ENCODE measurements at places on chromosomes 7 and 10.

- DNase-seq, result no peak
Measured at GRCh38 chr7:31490796-31491314, 23.0 kb upstream of the ITPRID1 start.

GRCh38 chr7:7916064-7916463, 52.5 kb upstream of the GLCCI1 start:
- no peak for DNase-seq

- no peak for DNase-seq
Measured at GRCh38 chr7:114073701-114074100, 154.9 kb upstream of the PPP1R3A start.

GRCh38 chr7:120064565-120064964, 208.4 kb upstream of the KCND2 start:
- no peak for DNase-seq

DNA sequence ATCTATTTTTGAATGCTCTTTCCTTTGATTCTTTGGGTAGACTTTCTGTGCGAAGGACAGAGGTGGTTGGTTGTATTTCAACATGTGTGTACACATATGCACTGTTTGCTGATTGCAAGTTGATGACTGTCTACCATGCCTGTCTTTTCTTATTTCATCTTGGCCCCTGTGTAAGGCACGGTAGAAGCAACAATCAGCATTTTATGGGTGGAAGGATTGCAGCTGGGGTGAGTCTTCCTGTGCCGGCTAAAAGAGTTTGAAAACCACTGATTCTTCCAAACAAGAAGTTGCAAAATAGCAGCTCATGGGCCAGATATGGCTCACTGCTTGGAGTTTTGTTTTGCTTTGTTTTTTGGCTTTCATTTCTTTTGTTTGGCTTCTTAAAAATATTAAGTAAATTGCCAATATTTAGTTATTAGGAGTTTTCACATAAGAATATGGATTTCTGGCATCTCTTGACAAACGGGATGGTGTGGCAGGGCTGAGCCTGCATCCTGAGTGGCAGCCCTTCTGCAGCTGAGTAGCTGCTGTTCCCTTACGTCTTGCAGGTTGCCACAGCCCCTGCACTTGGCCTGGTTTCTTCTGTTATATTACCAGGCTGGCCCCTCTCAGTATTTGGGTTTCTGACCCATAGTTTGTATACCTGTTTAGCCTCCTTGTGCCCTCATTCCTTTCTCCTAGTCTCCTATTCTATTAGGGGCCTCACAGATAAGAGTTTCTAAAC, 7.2 kb downstream of the ZNF862 start:
- DNase-seq, result no peak

GRCh38 chr10:77417359-77417758, 220.2 kb downstream of the KCNMA1 start:
- no peak for DNase-seq

- DNase-seq, result no peak
Measured at GRCh38 chr7:50207686-50208255, 96.7 kb upstream of the IKZF1 start.

DNA sequence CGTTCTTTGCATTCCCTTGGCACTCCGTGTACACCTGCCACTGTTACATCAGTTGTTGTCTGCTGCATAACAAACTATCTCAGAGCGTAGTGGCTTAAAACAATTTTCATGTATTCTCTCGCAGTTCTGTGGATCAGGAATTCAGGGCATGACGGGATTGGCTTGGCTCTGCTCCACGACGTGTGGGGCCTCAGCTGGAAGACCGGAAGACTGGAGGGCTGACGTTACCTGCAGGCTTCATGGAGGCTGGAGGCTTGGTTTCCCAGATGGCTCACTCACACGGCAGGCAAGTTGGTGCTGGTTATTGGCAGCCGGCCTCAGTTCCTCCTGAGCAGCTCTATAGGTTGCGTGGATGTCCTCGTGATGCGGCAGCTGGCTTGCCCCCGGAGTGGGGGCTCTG, 25.5 kb downstream of the NYAP1 start:
- no peak for DNase-seq

DNA sequence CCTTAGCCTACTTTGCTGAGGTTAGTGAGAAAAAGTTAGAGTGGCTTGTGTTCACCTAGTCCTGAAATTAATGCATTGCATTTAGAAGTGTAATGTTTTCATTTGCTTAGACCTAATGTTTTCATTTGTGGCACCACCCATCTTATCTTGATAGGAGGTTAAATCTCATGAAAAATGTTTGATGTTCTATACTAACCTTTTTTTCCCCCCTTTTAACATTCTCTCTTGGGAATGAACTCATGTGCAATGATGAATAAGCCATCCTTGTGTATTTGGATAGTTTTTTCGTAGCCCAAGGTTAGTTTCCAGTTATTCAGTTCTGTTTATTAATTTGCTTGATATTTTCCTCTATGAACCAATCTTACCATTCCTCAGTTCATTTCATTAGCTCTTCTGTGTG, 2.8 kb downstream of the FHIP2A start:
- no peak for DNase-seq

DNA sequence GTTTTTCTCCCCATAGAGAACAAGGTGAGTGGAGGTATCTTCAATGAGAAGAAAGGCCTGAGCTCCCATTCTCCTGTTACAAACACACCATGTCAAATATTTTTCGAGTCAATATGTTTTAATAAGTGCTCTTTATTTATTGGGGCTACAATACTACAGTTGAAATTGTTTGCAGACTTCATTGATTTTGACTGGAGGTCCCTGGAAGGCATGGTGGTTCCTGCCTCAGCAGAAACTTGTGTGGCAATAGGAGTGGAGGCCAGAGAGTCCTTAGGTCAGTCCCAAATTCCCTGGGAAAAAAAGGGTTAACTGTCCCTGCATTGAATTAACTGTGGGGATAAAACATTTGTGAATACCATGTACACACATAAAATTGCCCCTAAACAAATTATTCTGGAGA, 22.7 kb downstream of the KLF6 start:
- no peak for DNase-seq
